Stimulated activated CD4-positive, alpha-beta T cell treated with anti-CD3 and anti-CD28 coated beads, Interleukin-2, amount 100 ng/mL, for 48 hours (primary cell): ENCODE measurements at places on chromosomes 1 and 21.

GRCh38 chr1:172719694-172720138, 60.8 kb downstream of the FASLG start:
- no peak for DNase-seq

DNA sequence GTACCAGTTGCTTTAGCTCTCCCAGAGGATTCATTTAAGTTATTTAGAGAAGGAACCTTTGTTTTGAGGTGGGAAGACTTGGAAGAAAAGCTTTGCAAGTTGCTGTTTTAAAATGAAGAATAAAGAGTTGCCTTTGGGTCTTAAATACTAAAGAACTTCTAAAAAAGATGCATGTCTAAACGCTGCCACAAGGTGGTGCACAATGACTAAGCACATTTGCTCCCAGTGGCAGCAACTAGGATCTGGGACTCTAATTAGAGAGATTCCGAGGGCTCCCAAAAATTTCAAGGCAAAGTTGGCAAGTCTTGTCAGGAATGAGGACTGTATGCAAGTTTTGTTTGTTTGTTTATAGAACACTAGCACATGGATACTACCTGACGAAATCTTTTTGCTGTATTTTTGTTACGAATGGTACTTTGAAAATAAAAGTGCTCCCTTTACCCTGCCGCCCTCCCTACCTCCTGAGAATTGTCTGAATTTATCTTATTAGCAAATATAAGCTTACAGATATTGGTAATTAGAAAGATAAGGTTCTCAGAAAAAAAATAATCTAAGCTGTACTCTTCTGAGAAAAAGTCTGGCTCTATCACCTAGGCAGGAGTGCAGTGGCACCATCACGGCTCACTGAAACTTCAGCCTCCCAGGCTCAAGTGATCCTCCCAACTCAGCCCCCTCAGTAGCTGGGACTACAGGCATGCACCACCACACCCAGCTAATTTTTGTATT, 121.8 kb downstream of the HFM1 start:
- peak; percentile 45 for DNase-seq

DNA sequence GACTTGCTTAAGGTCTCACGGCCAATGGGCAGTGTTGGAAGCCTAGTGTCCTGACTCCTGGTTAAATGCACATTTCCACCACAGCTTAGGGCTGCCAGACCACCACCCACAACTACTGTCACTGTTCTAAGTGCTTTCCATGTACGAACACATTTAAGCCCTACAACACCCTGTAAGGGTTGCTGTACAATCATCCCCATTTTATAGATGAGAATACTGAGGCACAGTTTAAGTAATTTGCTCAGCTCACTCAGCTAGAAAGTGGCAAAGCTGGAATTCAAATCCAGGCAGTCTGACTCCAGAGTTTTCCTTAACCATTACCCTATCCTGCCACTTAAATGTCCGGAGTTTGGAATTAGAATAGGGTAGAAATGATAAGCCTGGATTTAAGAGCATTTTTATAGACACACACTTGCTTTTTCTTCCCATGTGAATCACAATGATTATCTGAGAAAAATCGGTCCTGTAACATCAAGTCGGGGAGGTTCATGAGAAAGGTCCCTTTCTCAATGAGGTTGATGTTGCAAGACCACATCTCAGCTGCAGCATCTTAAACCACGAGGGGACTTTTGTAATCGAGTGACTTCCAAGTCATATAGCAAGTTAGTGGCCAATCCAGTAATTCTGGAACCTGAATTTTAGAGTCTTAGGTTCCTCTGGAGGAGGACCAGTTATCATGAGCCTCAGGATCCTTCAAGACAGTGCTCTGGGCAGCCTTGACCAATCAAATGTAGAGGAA, 8.6 kb downstream of the E2F2 start:
- no peak for DNase-seq

DNA sequence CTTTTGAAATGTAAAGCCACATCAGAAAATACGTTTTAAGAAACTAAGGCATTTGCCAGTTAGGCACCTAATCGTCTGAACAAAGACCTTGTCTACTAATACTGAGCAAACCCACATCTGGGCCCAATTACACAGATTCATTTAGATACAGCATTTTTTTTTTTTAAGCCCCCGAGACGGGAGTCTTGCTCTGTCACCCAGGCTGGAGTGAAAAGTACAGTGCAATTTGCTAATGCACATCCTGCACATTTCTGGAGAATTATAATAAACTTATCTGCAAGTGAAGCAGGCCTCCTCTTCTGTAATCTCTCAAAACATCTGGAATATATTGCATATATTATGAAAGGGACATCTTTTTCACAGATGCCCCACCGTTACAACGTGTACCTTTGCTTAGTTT, 3.3 kb downstream of the RSRP1 start:
- DNase-seq = no peak

DNA sequence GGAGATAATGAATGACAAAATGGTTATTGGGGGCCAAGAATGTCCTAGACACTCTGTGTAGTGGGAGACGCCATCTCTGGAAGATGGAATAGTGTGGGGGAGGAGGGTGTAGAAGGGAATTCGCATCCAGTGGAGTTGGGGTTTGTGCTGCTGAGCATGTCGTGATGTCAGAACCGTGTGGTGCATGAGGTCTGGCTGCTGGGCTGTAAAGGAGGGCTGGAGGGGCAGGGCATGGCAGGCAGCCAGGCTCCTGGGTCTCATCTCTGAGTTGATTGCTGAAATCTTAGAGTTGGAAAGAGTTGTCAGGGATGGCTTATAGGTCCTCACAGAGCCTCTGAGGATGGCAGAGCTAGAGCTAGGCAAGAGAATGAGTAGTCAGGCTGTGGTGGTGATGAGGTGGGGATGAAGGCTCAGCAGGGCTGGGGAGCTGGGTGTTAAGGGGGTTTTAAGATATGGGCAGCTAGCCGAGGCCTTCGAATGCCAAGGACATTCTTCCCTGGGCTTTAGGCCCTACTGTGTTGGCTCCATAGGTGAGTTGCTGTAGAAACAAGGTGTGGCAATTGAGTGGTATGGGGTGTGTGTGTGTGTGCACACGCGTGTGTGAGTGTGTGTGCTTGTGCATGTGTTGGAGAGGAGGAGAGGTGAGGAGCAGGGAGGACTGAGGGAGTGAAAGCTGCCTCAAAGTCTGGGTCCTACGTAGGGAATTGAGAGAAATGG, 1.9 kb downstream of the PPFIA4 start:
- DNase-seq = no peak

DNA sequence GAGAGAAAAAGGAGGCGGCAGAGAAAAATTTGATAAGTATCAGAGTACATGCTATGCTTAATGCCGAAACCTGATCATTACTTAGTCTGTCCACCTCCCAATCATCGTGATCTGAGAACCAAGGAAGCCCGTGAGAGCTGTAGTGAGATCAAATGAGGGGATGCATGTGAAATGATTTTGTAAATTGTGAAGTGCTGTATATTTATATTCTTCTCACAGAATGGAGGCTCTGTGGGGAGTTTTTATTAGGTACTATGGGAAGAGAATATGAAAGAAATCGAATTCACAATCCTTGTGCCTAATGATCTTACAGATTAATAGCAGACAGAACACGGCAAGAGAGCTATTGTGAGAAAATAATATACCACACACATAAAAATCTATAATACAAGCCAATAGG, 115.5 kb downstream of the LYPLAL1 start:
- DNase-seq = no peak

DNA sequence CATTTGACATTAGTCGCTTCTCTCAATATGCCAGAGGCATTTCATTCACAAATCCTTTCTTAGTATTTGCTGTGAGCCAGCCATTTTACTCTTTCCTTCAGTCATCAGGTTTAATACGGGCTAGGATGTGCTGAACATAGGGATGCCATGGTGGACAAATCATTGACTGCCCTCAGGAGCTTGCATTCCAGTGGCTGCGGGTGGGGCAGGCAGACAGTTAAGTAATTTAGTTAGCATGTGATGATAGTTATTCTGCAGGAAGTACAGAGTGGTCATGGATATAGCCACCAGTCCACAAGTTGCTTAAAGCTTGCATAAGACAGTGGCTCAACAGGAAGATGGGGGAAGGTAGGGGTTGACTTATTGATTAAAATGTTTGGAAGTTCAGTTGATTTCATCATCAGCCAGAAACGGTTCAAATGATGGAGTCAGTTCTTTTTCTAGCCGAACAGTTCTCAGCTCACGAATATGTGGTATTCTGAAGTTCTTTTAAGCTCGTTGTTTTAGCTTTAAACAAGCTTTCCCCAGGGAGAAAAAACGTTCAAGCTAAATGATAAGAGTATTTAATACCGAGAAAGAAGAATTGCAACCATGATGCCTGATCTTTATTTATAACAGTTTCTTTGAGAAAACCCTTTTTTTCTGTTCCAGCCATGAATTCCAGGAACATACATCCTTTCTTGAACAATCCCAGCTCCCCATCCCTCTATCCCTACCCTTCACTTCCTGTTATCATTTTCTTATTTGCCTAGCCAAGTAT, 1.4 kb downstream of the SLC22A15 start:
- DNase-seq = no peak

DNA sequence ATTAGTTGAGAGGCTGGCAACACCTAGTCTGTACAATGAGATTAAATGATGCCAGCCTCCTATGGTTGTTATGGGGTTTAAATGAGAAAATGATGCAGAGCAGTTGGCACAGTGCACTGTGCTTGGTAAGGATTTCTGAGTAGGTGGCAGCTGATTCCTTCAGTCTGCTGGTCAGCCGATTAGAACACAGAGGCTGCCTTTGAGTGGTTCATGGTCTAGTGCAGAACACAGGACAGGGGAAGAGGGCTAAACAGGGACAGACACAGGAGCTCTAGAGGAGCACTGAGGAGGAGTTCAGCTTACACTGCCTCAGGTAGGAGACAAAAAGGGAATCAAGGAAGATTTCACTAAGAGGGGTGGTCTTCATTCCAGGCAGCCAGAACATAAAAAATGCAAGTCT, 1.4 kb downstream of the TIE1 start:
- no peak for DNase-seq

DNA sequence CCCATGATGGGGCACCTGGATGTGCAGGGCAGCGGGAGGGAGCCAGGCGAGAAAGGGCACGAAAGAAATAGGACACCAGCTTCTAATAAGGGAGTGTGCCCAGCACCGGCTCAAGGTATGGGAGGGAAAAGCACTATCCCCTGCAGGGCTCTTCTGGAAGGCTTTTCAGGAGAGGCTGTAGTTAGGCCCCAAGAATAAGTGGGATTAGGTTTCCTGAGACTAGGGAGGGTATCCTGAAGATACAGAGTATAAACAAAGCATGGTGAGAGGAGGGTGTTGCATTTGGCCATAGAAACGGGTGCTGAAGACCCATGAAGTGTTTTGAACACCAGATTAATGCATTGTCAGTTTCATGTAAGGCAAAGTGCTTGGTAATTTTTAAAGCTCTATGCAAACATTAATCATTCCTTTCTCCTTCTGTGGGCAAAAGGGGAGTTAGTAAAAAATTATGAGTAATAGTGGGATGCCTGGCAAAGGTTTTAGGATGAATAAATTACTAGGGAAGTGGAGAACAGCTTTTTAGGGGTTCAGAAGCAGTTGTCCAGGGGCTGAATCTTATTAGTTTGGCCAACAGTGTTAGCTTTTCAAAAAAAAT, 74.0 kb downstream of the SYT6 start:
- no peak for DNase-seq

GRCh38 chr1:157490467-157491165, 61.7 kb downstream of the FCRL5 start:
- peak; percentile 70 for DNase-seq

GRCh38 chr1:109538827-109539555, 681 bp upstream of the GPR61 start:
- no peak for DNase-seq

DNA sequence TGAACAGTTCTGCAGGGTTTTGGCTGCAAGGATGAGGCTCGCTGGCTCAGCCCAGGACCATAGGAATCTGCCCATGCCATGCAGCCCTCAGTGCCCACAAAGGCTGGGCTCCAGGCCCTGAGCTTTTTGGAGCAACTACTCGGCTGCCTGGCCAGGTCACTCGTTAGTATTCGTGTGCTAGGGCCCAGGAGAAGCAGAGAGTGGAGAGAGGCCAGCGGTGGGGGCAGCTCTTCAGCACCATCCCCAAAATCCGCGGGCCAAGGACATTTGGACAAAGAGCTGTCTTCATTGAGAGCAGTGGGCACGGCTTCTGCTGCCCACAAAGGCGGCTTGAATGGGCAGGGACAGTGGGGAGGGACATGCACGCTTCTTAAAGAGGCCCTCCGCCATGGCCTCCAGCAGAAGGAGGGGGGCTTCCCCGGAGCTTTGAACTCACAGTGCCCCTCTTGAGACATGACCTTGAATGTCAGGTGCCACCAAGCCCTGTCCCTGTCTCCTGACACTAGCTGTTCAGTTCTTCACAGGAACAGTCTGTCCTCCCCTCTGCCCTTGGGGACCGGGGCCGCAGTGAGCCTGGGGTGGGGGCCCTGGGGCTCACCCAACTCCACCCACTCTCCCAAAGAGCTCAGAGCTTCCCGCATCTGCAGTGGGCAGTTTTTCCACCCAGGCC, 106.1 kb upstream of the ARHGEF16 start:
- no peak for DNase-seq

- DNase-seq = peak; percentile 70
These were observed at the start of gene LMNA for GRCh38 chr1:156114101-156114918. LMNA (plus strand) TSS chr1:156114711; CDS start chr1:156114919, 208 bp downstream.

DNA sequence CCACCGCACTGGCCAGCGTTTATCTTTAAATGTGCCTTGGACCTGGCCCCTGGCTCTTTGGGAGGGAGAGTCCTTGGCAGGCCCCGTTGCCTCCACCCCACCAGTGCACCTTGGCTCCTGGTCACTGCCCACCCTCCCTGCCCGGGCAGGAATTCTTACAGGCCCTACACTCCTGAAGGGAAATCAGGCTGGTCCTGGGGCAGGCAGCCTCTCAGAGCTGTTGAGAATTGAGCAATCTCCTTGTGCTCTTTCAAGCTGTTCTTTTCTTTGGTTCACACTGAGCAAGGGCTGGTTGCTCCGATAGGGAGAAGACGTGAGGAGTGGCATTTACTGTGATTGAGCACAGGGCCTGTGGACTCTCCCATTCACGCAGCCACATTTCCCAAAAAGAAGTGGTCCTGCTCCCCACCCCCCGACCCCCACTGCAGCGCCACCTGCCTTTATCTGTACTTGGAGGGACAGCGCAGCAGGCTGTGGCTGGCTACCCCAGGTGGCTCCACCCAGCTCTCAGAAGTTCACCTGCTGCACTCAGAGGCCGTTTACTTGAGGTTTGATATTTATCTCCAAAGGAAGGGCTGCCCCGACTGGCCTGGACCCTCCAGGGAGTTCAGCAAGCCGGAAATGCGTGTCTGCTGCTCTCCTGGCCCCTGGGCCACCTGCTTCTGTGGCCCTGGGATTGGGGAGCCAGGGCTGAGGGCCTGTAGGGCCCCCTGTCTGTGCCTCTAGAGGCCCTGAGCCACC, 47.8 kb downstream of the SKI start:
- DNase-seq = no peak

- DNase-seq = no peak
These were observed 1.0 kb downstream of the PRDX6 start for GRCh38 chr1:173478094-173478674.

GRCh38 chr1:68142036-68142435, 90.3 kb downstream of the WLS start:
- DNase-seq = no peak

DNA sequence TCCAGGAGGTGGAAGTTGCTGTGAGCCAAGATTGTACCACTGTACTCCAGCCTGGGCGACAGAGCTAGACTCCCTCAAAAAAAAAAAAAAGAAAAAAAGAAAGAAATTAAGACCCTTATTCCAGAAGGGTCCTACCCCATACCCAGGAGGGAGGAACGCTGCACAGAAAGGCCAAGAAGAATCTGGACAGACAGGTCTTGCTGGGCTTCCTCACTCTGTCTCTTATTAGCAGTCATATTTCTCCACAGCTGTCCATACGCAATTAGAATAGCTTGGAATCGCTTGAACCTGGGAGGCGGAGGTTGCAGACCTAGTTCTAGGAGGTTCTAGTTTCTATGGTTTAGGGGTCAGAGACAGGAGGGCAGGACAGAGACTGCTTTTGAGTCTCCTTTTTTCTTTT, 3.2 kb upstream of the PAQR7 start:
- DNase-seq = no peak

- DNase-seq = no peak
These were observed 336.7 kb upstream of the PROX1 start for GRCh38 chr1:213651077-213651476.
